ENCODE measurements at places on chromosomes 7 and 10.

GRCh38 chr7:31875424-31875823, 188.4 kb downstream of the PPP1R17 start:
- no peak for DNase-seq

DNA sequence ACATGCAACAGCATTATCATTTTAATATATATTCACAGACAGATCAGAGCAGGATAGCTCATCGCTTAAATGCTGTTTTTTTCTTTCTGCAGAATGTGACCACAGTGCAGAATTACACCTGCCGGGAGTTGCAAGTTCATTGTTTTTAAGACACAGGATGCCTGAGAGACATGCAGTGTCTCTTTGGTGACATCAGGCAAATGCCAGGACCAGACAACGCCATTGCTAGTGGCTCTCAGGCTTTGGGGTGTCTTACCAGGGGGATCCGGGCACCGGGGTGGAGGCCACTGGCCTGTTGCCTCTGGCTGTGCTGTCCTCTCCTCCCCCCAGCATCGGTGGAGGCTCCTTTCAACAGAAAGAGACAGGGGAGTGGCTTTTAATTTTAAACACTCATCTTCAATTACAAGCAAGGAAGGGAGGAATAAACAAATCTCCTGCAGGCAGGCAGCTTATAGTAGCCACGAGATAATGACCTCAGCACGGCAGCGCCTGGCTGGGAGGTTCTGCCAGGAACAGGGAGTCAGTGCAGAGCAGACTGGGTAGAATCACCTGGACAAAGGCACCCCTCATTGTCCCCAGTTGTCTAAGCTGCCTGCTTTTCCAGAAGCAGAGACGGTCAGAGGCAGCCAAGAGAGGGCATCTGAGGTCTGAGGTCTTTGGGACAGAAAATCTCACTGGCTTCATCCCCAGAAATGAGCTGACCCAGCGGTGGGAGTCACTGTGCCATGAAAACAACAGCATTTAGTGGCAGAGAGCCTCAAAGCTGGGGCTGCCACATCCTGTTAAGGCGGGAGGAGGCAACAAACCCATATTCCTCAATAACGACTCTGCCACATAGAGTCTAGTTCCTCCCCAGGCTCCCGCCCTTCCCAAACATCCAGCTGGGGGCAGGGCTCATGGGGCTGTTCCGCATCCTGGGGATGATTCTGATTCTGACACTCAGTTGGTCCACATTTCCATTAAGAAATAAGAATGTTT, 148.4 kb downstream of the TCERG1L start:
- DNase-seq = no peak

DNA sequence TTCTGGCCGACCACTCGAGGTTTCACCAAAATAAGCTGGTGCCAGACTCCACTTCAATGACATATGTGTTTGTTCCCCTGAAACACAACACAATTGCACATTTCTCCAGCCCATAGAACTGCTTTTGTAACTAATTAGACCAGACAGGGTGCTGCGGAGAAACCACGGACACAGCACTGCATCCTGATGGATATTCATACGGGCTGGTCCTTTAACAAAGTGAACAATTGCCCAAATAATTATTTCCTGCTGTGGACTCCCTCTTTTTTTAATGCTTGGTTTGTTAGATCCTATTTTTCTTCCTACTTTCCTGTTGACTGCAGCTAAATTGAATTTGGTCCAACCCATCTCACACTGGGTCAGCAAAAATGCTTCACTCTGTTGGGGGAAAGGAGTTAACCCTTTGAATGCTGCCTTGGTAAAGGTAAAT, 198.6 kb upstream of the BMPER start:
- no peak for DNase-seq

DNA sequence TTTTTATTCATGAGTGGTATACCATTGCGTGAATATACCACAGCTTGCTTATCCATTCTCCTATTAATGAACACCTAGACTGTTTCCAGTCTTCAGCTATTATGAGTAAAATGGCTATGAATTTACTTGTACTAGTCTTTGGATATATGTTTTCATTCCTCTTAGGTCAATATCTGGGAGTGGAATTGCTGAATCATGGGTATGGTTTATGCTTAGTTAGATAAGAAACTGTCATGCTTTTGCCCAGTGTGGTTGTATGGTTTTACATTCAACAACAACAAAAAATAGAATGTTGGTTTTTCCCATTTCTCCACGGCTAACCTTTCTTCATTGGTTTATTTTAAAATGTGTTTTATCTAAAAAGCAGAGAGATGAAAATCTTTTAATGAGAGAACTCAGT, 308.3 kb downstream of the PHF14 start:
- no peak for DNase-seq

DNA sequence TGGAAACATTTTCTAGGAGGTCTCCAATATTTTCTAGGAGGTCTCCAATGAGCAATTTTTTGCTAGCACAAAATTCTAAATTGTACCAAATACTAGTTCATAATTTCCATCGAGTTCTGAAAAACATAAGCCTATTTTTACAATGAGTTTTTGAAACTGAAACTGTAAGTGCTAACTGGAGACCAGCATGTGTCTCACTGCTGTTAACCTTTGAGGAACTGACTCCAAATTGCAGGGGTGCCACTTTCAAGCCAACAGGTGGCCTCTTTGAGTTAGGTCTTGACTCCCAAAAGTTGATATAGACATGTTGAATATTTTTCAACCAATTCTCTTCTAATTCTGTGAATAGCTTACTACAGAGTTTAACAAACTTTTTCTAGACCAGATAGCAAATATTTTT, 58.8 kb downstream of the CAV1 start:
- no peak for DNase-seq

DNA sequence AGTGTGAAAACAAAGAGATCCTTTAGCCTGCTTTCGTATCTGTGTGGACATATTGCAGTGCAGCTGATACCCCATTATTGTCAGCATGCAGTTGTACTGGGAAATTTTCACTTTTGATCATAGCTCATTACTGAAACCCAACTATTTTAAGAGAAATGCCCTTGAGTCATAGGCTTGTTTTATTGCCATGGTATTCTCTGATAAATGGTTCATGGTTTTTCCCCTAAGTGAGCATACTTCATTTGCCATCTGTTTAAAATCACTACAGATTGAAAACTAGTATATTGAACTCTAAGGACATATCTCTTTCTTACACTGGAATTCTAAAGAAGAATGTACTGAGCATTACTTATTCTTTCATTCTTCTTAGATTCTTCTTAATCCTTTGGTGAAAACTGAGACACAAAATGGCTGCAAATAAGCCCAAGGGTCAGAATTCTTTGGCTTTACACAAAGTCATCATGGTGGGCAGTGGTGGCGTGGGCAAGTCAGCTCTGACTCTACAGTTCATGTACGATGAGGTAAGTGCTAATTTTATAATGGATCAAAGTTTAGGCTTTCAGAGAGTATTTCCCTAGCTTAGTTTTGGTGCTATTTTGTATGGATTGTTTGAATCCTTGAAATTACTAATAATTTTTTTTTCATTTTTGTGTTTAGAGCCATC, 63.0 kb downstream of the RALA start:
- DNase-seq = no peak

GRCh38 chr7:130669085-130669700, 645 bp upstream of the COPG2 start:
- DNase-seq = no peak

- DNase-seq = peak; percentile 57
Observed at GRCh38 chr7:128343554-128344430, at the start of gene RBM28. Gene RBM28, minus strand, starts transcription at chr7:128343908. Its CDS starts 115 bp downstream, at chr7:128343793.

DNA sequence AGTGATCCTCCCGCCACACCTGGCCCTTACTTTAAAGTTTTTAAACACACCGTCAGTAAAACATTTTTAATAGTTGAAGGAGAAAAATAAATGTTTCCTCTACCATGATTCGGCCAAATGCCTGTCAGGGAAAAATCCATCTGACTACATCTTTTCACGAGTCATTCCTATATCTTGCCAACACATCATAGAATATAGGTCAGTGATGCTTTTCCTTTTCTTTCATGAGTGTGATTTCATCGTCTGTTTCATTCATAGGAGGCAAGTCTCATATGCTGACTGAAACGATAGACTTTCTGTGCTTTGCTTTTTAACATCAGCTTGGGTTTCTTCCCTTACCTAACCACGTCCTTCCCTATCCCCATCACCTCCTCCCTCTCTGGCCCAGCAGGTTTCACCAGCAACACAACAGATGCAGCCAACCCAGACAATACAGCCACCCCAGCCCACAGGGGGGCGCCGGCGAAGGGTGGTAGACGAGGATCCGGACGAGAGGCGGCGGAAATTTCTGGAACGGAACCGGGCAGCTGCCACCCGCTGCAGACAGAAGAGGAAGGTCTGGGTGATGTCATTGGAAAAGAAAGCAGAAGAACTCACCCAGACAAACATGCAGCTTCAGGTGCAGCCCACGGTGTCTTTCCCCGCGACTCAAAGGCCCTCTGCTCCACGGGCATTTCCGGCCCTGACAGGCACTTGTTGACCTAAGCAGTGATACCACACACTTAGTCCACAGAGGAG, 149.2 kb downstream of the TRIL start:
- DNase-seq = no peak

GRCh38 chr7:88806280-88807037, 10.9 kb upstream of the TEX47 start:
- no peak for DNase-seq

DNA sequence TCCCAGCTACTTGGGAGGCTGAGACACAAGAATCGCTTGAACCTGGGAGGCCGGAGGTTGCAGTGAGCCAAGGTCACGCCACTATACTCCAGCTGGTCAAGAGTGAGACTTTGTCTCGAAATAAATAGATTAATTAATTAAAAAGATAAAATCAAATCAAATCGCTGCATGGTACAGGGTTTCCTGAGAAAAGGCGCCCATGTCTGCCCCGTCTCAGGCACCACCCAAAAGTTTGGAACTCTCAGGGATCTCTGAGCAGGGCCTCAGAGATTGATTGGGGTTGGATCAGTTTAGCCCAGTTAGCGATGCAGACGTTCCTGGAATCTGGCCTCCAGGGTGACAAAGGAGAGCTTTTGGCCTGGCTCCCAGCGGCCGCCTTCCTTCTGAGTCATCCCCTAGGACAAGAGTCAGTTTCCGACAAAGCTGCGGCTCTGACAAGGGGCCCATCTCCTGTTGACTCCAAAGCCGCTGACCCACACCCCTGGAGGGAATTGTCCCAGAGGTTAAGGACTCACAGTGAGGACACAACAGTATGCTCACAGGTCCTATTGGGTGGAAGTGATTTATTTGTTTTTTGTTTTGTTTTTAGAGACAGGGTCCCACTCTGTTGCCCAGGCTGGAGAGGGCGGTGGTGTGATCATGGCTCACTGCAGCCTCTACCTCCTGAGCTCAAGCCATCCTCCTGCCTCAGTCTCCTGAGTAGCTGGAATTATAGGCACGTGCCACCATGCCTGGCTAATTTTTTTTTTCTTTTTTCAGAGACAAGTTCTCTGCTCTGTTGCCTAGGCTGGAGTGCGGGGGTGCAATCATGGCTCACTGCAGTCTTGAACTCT, 6.8 kb downstream of the ORAI2 start:
- DNase-seq = no peak

DNA sequence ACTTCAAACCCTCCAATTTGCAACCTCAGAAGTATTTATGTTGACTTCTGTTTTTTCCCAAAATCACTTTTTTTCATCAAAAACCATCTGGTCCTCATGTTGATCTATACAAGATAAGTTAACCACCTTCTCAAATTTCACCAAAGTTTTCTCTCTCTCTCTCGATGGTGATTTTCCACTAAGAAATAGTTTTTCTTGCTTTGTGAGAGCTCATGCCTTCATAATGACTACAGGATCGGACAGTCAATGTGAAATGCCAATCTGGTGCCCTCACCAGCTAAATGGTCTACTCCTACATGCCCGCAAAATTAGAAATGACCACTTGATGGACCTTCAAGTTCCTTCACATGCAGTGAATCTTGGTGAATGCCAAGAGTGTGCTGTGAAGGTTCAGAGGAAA, 40.4 kb downstream of the CNNM1 start:
- DNase-seq = no peak

GRCh38 chr10:37439826-37440225, 314.4 kb downstream of the ANKRD30A start:
- no peak for DNase-seq

- no peak for DNase-seq
Observed at GRCh38 chr7:148871030-148871429, 13.1 kb downstream of the EZH2 start.

- no peak for DNase-seq
Observed at GRCh38 chr7:42627101-42627500, 284.8 kb downstream of the C7orf25 start.

DNA sequence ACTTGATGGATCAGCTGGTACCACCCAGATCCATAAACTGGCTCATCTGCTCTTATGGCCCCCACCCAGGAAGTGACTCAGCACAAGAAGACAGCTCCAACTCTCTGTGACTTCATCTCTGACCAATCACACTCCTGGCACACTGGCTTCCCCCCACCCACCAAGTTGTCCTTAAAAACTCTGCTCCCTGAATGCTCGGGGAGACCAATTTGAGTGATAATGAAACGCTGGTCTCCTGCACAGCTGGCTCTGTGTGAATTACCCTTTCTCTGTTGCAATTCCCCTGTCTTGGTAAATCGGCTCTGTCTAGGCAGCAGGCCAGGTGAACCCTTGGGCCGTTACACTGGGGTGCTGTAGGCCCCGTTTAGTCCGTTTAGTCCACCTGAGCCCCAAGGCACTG, 23.4 kb upstream of the BNIP3 start:
- no peak for DNase-seq

DNA sequence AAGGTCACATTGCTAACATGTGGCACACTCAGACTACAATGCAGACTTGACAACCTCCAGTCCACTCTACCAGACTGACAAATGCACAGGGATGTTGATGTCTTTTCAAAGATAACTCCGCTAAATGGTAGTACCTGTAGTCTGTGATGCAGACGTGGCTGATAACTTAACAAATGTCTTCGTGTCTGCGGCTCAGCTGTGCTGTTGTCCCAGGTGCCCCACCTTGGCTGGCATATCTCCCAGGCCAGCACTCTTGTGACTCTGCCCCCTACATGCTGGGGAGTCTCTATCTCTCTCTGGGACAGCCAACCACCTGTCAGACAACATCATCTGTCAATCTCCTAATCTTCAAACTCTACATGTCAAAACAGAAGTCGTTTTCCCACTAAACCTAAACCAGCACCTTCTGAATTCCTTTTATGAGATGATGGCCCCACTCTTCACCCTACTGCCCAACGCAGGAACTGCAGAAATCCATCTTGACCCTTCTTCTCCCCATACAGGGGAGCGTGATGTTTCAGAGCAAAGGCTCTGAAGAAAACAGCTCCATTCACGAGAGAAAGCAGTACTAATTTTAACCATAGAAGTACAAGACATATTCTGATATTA, 156.4 kb downstream of the USP6NL start:
- no peak for DNase-seq

DNA sequence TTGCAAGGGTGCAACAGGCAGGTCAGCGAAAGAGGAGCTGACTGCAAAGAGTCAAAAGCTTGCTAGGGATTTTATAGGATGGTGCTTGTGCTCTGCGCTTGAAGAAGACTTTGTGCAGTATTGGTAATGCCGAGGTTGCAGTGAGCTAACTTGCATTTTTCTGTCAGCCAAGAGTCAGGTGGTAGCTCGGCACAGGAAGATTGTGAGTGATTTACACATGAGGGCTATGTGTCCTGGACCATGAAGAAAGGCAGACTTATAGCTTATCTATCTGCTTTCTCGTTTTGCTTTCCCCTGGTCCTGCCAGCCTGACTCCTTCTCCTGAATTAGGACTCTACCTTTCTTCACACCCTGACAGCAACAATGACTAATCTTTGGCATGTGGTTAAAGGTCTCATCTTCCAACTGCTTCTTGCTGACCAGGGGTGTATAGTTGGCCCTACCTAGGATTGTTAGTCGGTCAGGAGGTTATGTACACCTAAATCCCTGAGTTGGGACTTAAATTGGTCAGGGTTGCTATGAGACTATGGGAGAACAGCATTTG, 4.1 kb upstream of the SYPL1 start:
- DNase-seq = no peak

GRCh38 chr10:14259696-14260566, 70.8 kb downstream of the FRMD4A start:
- no peak for DNase-seq
